ENCODE measurements at places on chromosomes 11 and 22. TPM values are rescaled to one million over a fixed set of nuclear protein-coding genes. Genes with fewer than 3 reads are reported as not detected.

FAR1 gene
- 33.4 TPM for total RNA-seq

- no peaks in the 10 kb centered on the region for H3K27me3 ChIP-seq
- H3K27ac ChIP-seq = no peak overlapping the region
- H3K4me1 ChIP-seq = no peaks in the 10 kb centered on the region
These were observed 328.2 kb upstream of the SORL1-AS1 start for GRCh38 chr11:121780971-121781370.

GRCh38 chr11:26027887-26028286 lies 304.0 kb upstream of the ANO3 start:
- H3K4me3 ChIP-seq = no peak overlapping the region
- DNase-seq = no peak
- H3K4me1 ChIP-seq = no peaks in the 10 kb centered on the region
- H3K36me3 ChIP-seq = no peaks in the 10 kb centered on the region
- H3K27me3 ChIP-seq = no peaks in the 10 kb centered on the region

GRCh38 chr22:40637183-40638150 lies 948 bp upstream of the MRTFA start:
- H3K36me3 ChIP-seq = no peaks in the 10 kb centered on the region
- H3K4me1 ChIP-seq = peaks cover 15% of the 10 kb centered on the region
- H3K4me3 ChIP-seq = peak overlapping the region; percentile 82
- H3K27ac ChIP-seq = peak overlapping the region; percentile 95
- DNase-seq = peak; percentile 69
- H3K27me3 ChIP-seq = no peaks in the 10 kb centered on the region

DNA sequence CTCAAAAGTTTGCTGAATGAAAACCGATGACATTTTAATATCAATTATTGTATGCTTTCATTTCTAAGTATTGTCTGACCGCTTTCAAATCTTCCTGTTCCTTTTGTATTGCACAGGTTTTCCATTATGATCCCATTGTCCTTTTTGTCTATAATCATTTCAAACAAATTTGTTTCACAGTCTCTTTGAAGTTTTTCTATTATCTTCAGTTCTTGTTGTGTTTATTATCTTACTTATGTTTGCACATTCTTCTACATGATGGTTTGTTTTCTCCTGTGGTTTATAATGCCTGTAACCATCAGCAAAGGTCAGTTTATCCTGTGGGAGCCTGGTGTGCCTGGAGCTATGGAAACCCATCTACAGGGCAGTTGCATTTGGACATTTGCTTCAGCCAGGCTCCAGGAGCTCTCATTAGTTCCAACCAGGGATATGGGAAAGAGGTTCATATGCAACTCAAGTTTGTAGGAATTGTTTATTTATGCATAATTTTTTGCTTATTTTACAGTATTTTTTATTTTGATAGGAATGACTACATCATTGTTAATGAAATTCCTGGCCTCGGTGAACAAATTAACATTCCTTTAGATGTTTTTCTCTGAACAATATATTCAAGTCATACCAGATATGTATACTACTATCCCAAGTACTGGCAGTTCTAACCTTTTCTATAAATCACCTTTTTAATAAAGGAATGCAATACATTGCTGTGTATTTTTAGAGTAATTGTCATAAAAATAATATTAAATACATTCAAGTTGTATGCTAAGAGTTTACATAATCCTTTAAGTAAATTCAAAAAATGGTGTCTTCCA lies 179.2 kb downstream of the SBF2 start:
- H3K27me3 ChIP-seq = no peaks in the 10 kb centered on the region
- H3K4me1 ChIP-seq = no peaks in the 10 kb centered on the region
- no peaks in the 10 kb centered on the region for H3K36me3 ChIP-seq
- H3K4me3 ChIP-seq = no peak overlapping the region
- H3K27ac ChIP-seq = no peak overlapping the region
- DNase-seq = no peak

Measured in muscle of leg (tissue), 16 donors.